ENCODE measurements at places on chromosomes 7 and 10. TPM values are rescaled to one million over a fixed set of nuclear protein-coding genes. Genes with fewer than 3 reads are reported as not detected.

The XRCC2 gene
- total RNA-seq, result 6.3 TPM

The SPDYE16 gene
- total RNA-seq, result 0.14 TPM

- no peaks in the 10 kb centered on the region for H3K27me3 ChIP-seq
- H3K4me3 ChIP-seq, result peak overlapping the region; percentile 9
- H3K27ac ChIP-seq, result peak overlapping the region; percentile 93
- peaks cover 68% of the 10 kb centered on the region for H3K4me1 ChIP-seq
Measured at GRCh38 chr10:72255977-72256729, 17.6 kb upstream of the DDIT4 start.

DNA sequence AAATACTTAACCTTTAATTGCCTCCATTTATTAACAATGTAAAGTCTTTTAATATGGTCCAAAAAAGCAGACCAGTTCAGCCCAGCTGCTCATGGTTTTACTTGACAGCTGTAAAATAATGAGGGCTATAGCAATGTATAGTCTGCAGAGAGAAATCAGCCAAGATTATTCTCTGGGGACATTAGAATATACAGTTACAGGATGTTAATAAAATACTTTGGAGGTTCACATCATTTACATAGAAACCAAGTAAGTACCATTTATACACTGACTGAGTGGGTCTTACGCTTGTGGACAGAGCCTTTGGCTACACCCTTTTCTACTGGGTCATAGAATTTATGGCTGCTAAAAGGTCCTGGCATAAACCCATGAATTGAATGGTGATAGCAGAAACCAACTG is 340.7 kb upstream of the CELF2 start:
- H3K27ac ChIP-seq, result no peak overlapping the region
- no peak for DNase-seq
- no peaks in the 10 kb centered on the region for H3K27me3 ChIP-seq
- H3K4me1 ChIP-seq, result no peaks in the 10 kb centered on the region
- no peak overlapping the region for H3K4me3 ChIP-seq

DNA sequence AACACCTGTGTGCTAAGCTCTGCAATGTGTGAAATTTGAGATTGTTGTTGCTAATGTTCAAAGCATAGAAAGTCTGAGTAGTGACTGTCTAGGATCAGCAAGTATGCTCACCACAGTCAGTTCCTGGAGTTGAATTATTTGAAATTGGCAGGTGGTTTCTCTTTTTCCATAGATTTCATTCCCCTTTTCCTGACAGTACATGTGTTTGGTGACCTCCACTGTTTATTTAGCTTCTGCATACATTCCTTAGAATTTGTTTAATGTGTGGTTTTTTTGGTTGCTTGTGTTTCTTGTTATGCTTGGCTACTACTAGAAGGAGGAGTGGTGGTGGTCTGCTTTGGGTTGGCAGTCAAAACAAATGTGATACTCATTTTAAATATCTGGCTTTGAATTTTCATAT is 52.3 kb downstream of the FOXP2 start:
- H3K4me1 ChIP-seq, result no peaks in the 10 kb centered on the region
- no peak for DNase-seq
- H3K4me3 ChIP-seq, result no peak overlapping the region
- no peak overlapping the region for H3K27ac ChIP-seq
- H3K27me3 ChIP-seq, result no peaks in the 10 kb centered on the region
- no peaks in the 10 kb centered on the region for H3K36me3 ChIP-seq

DNA sequence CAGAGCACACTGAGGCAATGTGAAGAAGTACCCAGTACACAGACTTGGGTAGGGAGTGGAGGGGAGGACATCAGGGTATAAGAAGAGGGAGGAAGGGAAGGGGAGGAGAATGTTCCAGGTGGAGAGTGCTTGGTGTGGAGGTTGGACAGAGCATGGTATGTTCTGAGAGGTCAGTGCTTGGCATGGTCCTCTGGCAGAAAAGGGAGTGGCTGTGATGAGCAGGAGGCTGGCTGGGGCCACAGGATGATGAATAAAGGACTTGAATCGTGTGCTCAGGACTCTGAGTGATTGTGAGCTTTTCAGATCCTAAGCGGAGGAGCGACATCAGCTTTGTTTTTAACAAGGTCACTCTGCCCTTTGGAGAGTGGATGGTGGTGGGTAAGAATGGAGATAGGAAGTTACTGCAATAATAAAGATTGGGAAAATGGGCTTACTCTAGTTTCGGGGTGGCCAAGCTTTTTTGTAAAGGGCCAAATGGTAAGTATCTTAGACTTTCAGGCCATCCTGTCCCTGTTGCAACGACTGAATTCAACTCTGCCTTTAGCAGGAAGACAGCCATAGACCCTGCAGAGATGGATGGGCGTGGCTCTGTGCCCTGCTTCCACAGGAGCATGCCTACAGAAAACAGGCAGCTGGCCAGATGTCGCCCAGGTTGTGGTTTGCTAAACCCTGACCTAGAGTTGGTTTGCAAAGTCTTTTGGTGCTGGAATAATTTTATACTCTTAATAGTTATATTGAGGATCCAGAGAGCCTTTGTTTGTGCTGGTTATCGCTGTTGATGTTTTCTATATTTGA is 8.4 kb downstream of the PPP2R2D start:
- H3K4me1 ChIP-seq, result peaks cover 37% of the 10 kb centered on the region
- H3K36me3 ChIP-seq, result peaks cover 16% of the 10 kb centered on the region
- H3K27ac ChIP-seq, result peak overlapping the region; percentile 90
- H3K27me3 ChIP-seq, result no peaks in the 10 kb centered on the region
- DNase-seq, result no peak
- H3K4me3 ChIP-seq, result no peak overlapping the region

GRCh38 chr7:105122619-105123018 is 108.6 kb downstream of the KMT2E start:
- H3K27me3 ChIP-seq, result no peaks in the 10 kb centered on the region
- H3K27ac ChIP-seq, result no peak overlapping the region
- no peak for DNase-seq

The COL13A1 gene
- total RNA-seq, result 0.19 TPM

DNA sequence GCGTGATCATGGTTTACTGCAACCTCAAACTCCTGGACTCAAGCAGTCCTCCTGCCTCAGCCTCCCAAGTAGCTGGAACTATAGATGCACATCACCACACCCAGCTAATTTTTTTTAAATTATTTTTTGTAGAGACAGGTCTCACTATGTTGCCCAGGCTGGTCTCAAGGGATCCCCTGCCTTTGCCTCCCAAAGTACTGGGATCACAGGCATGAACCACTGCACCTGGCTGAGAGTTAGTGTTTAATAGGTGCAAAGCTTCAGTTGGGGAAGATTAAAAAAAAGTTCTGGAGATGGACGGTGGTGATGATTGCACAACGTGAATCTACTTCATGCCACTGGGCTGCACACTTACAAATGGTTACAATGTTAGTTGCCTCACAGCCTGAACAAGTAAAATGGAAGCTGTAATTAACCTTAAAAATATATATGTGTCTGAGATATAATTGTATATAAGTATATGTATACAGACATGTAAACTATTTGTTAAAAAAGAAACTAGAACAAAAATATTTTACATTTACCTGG is 106.4 kb upstream of the ZNF438 start:
- no peaks in the 10 kb centered on the region for H3K27me3 ChIP-seq
- peaks cover 62% of the 10 kb centered on the region for H3K4me1 ChIP-seq
- H3K27ac ChIP-seq, result peak overlapping the region; percentile 82
- H3K4me3 ChIP-seq, result no peak overlapping the region
- no peak for DNase-seq

The MSMB gene
- 1.1 TPM for total RNA-seq

DNA sequence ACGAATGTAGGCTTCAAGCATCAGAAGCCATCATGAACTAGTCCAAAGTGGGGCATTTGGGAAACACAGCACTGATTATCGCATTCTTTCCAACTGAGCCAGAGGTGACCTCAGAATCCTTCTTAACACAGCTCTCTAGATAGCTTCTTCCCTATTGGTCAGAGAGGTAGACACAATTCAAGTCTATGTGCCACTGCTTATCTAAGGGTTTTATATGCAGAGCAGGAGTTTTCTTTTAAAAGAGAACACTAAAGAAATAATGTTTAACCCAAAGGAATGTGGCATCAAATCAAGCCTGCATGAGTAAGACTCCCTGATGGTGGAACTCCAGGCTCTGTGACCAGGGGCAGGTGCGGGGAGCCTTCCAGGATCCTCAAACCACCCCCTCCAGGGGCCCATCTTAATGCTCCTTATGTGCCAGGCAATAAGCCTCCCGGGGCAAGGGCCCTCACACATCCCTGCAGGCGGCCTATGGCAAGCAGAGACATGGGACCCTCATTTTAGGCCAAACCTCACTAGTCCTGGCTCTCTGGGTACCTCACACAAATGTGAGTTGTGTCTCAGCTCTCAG is 13.8 kb downstream of the HSPA12A start:
- DNase-seq, result no peak
- H3K4me3 ChIP-seq, result no peak overlapping the region
- H3K36me3 ChIP-seq, result no peaks in the 10 kb centered on the region
- no peak overlapping the region for H3K27ac ChIP-seq
- peaks cover 10% of the 10 kb centered on the region for H3K4me1 ChIP-seq

DNA sequence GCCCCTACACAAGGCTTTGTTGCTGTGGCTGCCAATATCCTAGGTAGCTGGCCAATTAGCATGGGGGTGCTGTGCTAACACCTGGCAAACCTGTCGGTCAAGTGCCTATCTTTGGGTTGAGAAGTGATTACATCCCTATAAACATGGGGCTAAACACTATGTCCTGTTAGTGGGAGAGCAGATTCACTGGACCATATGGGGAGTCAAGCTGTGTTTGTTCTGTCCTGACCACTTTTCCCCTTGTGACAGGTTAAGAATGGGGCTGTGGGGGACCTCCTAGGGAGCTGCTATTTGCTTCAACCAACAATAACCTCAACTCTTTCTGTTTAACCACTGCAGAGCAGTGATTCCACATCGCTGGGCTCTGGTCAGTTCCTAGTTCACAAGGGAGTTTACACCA is 151.5 kb upstream of the AOAH start:
- H3K4me3 ChIP-seq, result no peak overlapping the region
- no peak overlapping the region for H3K27ac ChIP-seq
- no peaks in the 10 kb centered on the region for H3K4me1 ChIP-seq
- no peaks in the 10 kb centered on the region for H3K27me3 ChIP-seq
- no peak for DNase-seq
- H3K36me3 ChIP-seq, result peaks cover 28% of the 10 kb centered on the region

The KLHL7 gene
- total RNA-seq, result 23.4 TPM

GRCh38 chr10:11853468-11853867 is 30.3 kb downstream of the PROSER2 start:
- peaks cover 3% of the 10 kb centered on the region for H3K36me3 ChIP-seq
- H3K27ac ChIP-seq, result no peak overlapping the region
- H3K4me3 ChIP-seq, result no peak overlapping the region
- H3K4me1 ChIP-seq, result no peaks in the 10 kb centered on the region

GRCh38 chr7:80583901-80584300 is 54.5 kb upstream of the CD36 start:
- H3K4me3 ChIP-seq, result no peak overlapping the region
- no peak overlapping the region for H3K27ac ChIP-seq
- H3K36me3 ChIP-seq, result no peaks in the 10 kb centered on the region

DNA sequence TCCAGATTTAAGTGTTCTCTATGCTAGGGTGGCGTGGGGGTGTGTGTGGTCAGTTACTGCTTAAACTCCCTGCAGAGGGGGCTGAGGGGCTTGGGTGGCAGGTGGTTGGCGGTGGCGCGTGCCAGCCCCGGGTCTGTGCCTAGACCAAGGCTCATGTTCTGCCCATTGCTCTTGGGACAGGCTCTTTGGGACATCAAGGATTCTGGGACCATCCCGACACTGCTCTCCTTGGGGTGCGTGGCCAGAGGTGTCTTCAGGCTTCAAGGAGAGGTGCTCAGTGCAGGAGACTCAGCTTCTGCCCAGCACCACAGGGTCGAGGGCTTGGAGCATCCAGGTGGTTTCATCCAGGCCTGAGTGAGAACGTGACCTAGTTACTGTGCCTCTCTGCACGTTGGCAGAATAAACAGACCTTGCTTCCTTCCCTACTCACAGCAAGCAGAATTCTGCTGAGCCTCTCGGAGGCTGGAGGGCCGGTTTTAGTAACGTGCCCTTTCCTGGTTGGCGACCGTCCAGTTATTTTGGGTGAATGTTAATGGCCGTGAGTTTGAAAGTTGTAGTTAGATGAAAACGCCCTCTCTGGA is 39.9 kb downstream of the CAMK1D start:
- H3K4me1 ChIP-seq, result peaks cover 29% of the 10 kb centered on the region
- H3K27ac ChIP-seq, result no peak overlapping the region
- no peaks in the 10 kb centered on the region for H3K27me3 ChIP-seq
- no peaks in the 10 kb centered on the region for H3K36me3 ChIP-seq
- H3K4me3 ChIP-seq, result no peak overlapping the region
- peak; percentile 51 for DNase-seq

DNA sequence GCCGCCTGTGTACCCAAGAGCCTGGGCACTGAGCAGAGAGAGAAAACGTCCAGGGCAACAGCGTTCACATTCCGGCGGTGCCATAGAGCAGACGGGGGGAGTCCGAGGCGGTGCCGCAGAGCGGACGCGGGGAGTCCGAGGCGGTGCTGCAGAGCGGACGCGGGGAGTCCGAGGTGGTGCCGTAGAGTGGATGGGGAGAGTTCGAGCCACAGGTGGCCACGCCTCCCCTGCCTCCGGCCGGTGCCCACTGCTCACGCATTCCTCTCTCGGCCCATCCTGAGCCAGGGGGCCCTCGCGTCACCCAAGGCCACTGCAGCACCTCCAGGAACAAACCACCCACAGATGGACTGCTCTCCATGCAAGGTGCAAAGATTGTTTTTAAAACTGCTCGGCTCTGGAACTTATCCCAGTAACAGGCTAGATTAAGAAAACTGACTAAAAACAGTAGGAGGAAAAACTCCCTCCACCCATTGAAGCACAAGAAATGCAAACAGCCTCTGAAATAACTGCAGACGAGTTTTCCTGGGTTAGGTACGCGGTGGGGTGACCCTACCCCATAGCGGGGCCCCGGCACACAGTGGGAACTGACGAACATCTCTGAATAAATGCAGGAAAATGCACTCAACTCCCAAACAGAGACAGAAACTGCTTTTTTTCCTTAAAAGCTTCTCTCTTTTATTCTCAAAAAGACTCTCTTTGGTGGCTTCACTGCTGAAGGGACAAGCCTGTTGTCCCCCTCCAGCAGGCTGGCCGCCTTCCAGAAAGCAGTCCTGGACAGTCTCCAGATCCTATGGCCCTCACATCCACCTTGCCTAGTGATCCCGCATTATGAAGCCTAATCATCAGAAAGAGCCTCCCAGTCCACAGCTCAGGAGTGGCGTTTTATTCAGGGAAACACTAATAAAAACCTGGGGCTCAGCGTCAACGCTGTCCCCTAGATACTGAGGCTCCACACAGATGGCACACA is 55.9 kb downstream of the DIP2C start:
- no peak overlapping the region for H3K27ac ChIP-seq
- no peaks in the 10 kb centered on the region for H3K36me3 ChIP-seq
- peaks cover 4% of the 10 kb centered on the region for H3K4me1 ChIP-seq
- DNase-seq, result no peak
- peaks cover 3% of the 10 kb centered on the region for H3K27me3 ChIP-seq
- no peak overlapping the region for H3K4me3 ChIP-seq

DNA sequence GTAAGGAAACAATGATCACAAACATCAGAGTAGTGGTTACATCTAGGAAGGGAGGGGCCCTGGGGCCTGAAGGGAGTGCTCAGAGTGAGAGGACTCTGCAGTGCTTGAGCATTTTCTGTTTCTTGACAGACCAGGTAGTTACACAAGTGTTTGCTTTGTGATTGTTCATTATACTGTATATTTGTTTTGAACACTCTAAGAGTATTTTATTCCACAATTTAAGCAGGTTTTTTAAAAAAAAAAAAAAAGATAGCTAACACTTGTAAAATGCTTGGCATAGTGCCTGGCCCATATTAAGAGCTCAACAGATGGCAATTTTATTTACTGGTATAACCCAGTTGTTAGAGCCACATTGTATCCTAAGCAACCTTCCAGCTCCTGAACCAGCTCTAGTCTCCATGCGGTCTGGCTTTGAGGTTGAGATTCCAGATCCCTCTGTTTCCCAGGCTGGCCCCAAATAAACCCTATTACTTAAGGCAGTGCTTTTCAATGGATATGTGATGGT is 20.1 kb upstream of the ATXN7L1 start:
- H3K4me1 ChIP-seq, result no peaks in the 10 kb centered on the region
- DNase-seq, result no peak
- no peak overlapping the region for H3K27ac ChIP-seq
- H3K36me3 ChIP-seq, result no peaks in the 10 kb centered on the region
- H3K27me3 ChIP-seq, result no peaks in the 10 kb centered on the region
- H3K4me3 ChIP-seq, result no peak overlapping the region

Data from thymus (tissue), 14 donors.